ENCODE measurements at places on chromosomes 2 and 18.

DNA sequence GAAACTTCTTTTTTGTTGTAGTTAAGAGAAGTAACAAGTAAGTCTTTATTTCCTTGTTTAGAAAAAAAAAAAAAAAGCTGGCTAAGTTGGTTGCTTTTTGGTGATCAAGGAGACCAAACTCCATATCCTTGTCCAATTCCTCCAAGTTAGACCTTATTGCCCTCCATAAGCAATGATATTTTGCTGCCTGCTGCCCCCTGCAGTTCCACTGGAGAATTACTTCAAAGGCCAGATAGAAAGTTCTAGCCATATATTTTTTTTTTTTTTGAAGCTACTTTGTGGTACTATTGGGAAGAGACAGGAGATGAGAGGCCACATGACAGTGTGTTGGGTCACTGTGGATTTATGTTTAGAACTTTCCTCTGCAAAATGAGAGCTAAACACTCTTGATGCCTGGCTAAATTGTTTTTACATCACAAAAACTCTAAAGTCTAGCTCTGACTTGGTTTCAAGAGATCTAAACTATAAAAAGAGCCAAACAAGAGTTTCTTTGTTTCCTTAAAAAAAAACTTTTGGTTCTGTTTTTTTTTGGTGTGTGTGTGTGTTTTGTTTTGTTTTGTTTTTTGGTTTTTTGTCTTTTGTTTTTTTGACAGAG is 80.7 kb upstream of the RASGRP3 start:
- peak; percentile 40 for DNase-seq

DNA sequence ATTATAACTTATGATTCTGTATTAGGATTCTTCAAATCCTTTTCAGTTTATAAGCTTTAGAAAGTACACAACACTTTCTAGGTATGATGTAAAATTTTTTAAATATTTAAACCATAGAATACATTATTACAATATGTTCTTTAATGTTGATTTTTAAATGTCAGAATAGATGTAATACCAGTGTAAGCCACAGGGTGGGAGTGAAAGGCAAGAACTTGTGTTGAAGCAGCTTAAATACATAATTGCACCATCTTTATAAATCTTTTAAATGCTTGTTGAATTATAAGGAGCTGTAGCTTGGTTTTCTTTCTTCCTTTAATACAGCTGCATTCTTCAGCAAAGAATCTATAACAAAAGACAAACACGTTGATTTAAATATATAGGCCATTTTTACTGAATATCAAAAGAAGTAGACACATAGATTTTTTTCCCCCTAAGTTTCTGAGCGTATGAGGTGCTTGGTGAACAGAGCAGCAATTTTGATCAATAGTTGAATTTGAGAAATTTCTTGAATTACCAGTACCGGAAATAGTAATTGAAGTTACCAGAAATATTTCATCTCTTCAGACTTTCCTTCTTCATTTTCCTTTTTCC is 63.0 kb downstream of the TANK start:
- DNase-seq: peak; percentile 65

- no peak for DNase-seq
These were observed 66.1 kb upstream of the RGPD5 start for GRCh38 chr2:109727929-109728447.

GRCh38 chr2:234495251-234496054 is 1.4 kb downstream of the ARL4C start:
- peak; percentile 68 for DNase-seq

DNA sequence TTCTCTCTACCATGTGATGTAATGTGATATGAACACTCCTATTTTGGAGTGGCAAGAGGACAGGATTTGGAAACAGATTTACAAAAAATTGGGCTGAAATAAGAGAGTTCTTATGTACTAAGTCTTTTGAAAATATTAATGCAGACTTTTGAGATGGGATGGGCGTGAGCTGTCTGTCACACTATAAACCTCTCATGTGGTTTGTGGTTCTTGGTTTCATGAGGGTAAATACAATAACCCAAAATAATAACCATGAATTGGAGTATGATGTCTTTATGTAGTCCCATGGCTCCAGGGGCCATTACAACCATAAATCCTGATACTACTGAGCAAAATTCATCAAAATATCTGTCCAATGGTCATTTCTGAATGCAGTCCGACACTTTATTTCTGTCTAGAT is 668.0 kb downstream of the MBD2 start:
- no peak for DNase-seq

DNA sequence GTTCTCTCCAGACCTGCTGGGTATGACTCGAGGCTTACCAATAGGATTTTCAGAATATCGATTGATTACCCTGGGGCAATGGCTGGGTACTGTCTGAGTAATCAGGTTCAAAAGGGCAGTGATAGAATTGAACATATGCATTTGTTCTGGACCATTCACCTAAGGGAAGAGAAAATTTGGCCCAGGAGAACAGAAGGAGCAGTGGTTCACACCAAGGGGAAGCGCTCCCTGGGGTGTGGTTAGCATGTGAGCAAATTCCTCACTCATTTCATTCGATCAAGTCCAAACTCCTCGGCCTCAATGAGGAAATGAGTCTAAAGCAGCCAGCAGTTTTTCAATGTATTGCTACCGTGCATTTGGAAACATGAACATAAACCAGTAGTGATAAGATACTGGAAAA is 55.6 kb downstream of the CYP26B1 start:
- no peak for DNase-seq

DNA sequence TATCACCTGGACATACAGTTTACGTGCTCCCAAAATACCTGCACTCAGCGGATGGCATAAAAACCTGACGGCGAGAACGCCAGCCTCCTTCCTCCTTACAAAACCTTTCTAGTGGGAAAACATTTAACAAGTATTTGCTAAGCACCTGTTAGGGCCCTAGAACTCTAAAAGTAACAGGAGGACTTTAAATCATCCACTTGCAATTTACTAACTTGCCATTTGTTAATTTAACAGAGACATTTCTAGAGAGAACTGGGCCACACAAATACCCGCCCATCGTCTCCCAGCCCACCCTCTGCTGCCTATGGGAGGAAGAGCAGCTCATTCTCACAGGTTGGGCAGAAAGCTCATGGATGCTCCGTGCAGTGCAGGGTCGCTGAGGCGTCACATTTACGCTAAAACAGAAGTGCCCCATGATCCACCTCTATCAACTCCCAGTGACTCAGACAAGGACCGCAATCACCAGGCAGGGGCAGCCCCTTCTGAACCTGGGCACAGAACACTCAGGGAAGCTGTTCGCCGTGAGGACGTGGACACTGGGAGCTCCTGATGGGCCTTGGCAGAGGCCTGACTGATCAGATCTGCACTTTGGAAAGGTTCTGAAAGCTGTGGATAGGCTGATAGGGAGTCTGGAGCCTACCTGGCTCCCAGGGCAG is 106.9 kb downstream of the HDAC4 start:
- DNase-seq: peak; percentile 56

DNA sequence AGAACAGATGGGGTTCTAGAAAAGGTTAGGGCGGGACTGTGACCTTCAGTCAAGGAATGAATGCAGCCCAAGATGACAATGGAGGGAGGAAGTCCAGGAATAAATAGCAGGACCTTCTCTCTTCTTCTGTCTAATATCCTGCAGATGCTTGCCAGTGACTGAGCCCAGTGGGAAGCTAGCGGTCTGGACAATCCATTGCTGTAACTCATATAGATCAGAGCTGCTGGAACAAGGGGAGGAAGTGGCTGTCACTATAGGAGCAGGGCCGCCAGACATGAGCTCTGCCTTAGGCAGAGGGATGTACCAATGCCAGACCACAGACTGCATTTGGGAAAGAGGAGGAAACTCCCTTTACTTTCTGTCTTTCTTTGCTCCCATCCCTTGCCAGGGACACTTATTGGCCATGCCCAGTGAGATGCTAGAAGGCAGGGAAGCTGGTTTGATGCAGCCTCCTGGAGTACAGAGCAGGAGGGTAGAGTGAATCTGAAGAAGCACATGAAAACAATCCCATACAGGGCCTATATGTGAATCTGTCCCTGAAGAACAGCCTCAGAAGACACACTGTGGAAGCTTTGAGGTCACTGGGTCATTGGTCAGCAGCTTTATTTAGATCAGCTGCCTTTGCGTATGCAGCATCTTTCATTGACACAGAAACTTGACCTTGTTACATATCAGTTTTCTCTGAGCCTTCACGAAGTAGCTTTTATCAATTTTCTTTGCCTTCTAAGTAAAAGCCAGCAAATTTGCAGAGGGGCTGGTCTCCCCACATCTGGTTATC is 65.4 kb downstream of the CCDC85A start:
- DNase-seq: no peak

DNA sequence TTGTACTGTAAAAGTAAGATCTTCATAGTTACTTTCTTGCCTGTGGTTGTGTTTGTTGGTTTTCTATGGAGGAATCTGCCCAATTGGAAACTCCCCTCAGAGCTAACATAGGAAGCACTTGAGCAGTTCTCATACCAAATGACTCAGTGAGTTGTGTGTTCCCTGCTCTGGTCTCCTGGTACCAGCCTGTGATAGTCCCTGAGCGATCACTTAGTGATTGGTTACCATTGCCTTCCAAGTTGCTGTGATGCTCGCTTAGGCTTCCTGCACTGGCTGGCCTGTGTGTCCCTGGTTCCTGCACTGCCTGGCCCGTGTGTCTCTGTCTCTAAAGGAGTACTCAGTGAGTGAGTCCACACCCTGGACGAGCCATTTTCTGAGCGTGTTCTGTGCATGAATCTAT is 133.0 kb downstream of the MAP4K4 start:
- peak; percentile 40 for DNase-seq

- no peak for DNase-seq
These were observed 45.9 kb upstream of the SPOPL start for GRCh38 chr2:138455691-138456090.
